ENCODE measurements at places on chromosomes 7 and 10. TPM values are rescaled to one million over a fixed set of nuclear protein-coding genes. Genes with fewer than 3 reads are reported as not detected.

- no peak for DNase-seq
Observed at GRCh38 chr10:43863859-43864591, 215.3 kb upstream of the ZNF32 start.

- no peak for DNase-seq
Observed at GRCh38 chr10:110223298-110223925, 16.0 kb downstream of the MXI1 start.

GRCh38 chr10:97752956-97753355 is 16.0 kb downstream of the ZFYVE27 start:
- DNase-seq, result no peak

The ITPRID1 gene
- total RNA-seq, result not detected
